ENCODE measurements at places on chromosomes 4 and X. TPM values are rescaled to one million over a fixed set of nuclear protein-coding genes. Genes with fewer than 3 reads are reported as not detected.

DNA sequence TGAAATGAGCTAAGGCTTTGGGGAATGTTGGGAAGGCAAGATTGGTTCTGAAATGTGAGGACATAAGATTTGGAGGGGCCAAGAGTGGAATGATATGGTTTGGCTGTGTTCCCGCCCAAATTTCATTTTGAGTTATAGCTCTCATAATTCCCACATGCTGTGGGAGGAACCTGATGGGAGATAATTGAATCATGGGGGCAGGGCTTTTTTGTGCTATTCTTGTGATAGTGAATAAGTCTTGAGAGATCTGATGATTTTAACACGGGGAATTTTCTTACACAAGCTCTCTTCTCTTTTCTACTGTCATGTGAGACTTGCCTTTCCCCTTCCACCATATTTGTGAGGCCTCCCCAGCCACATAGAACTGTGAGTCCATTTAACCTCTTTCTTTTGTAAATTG, 157.6 kb upstream of the C1QTNF7 start:
- no peaks in the 10 kb centered on the region for H3K4me1 ChIP-seq
- no peak for DNase-seq
- no peak overlapping the region for H3K27ac ChIP-seq
- peaks cover 3% of the 10 kb centered on the region for H3K27me3 ChIP-seq
- H3K36me3 ChIP-seq = no peaks in the 10 kb centered on the region

GRCh38 chrX:37926700-37927099, 79.3 kb upstream of the DYNLT3 start:
- no peaks in the 10 kb centered on the region for H3K4me1 ChIP-seq
- H3K36me3 ChIP-seq = no peaks in the 10 kb centered on the region
- peaks cover 5% of the 10 kb centered on the region for H3K27me3 ChIP-seq
- no peak overlapping the region for H3K27ac ChIP-seq

STK26 gene
- 57.1 TPM for total RNA-seq

DNA sequence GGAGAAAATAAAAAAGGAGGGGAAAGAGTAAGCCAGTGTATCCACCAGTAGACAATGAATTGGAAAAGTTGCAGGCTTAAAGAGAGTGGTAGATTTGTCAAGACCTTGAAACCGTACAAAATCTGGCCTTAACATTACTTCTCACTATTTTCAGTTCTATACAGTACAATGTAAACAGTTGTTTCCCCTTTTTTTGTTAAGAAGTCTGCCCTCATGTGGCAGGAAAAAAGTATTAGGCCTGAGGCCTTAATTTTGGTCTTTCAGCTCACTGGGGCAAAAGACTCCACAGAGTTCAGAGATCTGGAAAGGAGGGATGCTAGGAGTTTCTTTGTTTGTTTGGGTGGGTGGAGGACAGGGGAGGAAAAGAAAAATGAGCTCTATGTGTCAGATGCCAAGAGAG, 92.8 kb upstream of the CCDC160 start:
- DNase-seq = no peak
- H3K27ac ChIP-seq = no peak overlapping the region
- no peak overlapping the region for H3K4me3 ChIP-seq
- peaks cover 3% of the 10 kb centered on the region for H3K27me3 ChIP-seq
- peaks cover 1% of the 10 kb centered on the region for H3K36me3 ChIP-seq

DNA sequence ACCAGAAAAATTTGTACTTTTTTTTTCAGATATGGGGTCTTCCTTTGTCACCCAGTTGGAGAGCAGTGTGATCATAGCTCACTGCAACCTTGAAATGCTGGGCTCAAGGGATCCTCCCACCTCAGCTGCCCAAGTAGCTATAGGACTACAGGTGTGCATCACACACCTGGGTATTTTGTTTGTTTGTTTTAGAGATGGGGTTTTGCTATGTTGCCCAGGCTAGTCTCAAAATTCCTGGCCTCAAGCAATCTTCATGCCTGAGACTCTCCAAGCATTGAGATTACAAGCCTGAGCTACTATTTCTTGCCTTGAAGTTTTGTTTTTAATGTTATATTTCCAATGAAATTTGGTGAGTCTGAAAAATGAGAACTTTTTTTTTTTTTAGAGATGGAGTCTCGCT, 847.8 kb downstream of the TRIML1 start:
- no peaks in the 10 kb centered on the region for H3K36me3 ChIP-seq
- no peaks in the 10 kb centered on the region for H3K4me1 ChIP-seq
- H3K27me3 ChIP-seq = no peaks in the 10 kb centered on the region
- H3K27ac ChIP-seq = no peak overlapping the region

DNA sequence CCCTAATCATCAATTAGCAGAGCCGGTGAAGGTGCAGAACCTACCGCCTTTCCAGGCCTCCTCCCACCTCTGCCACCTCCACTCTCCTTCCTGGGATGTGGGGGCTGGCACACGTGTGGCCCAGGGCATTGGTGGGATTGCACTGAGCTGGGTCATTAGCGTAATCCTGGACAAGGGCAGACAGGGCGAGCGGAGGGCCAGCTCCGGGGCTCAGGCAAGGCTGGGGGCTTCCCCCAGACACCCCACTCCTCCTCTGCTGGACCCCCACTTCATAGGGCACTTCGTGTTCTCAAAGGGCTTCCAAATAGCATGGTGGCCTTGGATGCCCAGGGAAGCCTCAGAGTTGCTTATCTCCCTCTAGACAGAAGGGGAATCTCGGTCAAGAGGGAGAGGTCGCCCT, 3.3 kb upstream of the OPN1LW start:
- no peak for DNase-seq
- H3K27me3 ChIP-seq = peaks cover 2% of the 10 kb centered on the region
- H3K36me3 ChIP-seq = no peaks in the 10 kb centered on the region
- H3K4me3 ChIP-seq = no peak overlapping the region

GPM6B gene
- total RNA-seq = not detected

GRCh38 chrX:100659431-100660137, 15.6 kb downstream of the SRPX2 start:
- no peaks in the 10 kb centered on the region for H3K4me1 ChIP-seq
- H3K36me3 ChIP-seq = no peaks in the 10 kb centered on the region
- no peak for DNase-seq
- H3K27me3 ChIP-seq = peaks cover 6% of the 10 kb centered on the region
- H3K4me3 ChIP-seq = no peak overlapping the region

DNA sequence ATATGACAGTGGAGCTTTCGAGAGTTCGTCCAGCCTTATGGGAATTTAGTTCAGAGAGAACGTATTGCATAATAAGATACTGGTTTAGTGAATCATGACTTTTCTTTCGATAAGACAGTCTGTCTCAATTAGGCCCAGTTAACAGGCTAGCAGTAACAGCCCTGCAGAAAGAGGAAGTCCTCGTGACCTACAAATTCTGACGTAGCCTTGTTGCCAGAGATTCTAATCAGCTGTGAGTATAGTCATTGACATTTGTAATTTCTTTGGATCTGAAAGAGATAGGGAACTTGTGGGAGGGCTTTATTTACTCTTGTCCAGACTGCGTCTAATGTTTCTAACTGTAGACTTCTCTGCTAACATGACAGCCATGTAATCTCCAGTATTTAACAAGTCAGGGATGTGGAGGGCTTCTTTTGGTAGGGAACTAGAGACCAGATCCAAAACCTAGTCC, 15.8 kb downstream of the ART3 start:
- no peak overlapping the region for H3K27ac ChIP-seq
- H3K27me3 ChIP-seq = peaks cover 10% of the 10 kb centered on the region
- no peak overlapping the region for H3K4me3 ChIP-seq
- peaks cover 5% of the 10 kb centered on the region for H3K4me1 ChIP-seq
- no peaks in the 10 kb centered on the region for H3K36me3 ChIP-seq

NPY1R gene
- not detected for total RNA-seq

All from activated T-helper 1 cell treated with anti-CD3 and anti-CD28 coated beads, Interleukin-12 subunit alpha, Interleukin-12 subunit beta, Interleukin-2, Interleukin-4 antibody, amounts not matched to agents 30 ng/mL and 10 ng/mL and 1 ng/mL, durations not matched to agents 14 hours and 24 hours and 36 hours (primary cell).